ENCODE measurements at places on chromosomes 6 and 20.

GRCh38 chr20:3106185-3106584 lies 21.7 kb upstream of the AVP start:
- no peak for DNase-seq

DNA sequence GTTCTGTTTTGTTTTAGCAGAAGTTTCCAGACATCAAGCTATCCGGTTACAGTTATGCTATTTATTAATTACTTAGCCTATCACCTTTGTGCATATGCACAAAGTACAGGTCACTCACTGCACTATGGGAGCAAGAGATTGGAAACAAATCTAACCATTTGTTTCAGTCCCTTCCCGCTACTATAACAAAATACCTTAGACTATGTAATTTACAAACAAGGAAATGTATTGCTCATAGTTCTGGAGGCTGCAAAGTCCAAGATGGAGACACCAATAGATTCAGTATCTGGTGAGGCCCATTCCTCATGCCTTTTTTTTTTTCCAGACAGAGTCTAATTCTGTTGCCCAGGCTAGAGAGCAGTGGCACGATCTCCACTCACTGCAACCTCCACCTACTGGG lies 35.1 kb downstream of the ATP9A start:
- DNase-seq = no peak

- no peak for DNase-seq
Observed at GRCh38 chr20:34693414-34693813, 10.7 kb upstream of the TP53INP2 start.

DNA sequence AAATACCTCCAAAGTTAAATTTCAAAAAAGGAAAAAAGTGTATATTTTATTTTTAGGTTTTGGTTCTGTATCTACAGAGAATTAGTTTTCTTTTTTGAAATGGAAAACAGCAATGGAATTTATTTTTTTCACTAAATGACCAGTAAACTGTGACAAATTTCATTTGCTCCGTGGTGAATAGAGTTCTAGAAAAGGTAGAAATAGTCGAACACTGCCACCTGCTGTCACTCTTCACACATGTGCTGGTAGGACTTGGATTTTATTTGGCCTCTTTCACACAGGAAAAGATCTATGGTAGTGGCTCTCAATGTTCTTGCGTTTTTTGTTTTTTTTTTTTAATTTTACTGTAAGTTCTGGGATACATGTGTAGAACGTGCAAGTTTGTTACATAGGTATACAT lies 312.5 kb downstream of the EYA4 start:
- DNase-seq = peak; percentile 47

DNA sequence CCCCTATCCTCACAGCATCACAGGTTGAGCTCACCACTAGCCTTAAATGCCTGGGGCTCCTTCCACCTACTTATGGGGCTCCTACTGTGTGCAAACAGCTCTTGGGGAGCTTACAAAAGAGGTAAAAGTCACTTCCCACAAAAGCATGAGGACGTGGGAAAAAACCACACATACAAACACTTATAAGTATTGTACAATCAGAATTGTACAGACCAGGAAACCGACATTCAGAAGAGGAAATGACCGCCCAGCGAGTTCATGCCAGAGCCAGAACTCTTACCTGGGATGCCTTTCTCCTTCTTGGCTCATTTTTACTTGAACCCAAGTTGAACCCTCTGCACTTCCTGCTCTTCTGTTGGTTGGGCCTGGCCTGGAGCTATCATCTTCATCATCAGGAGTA lies 6.3 kb upstream of the PPP1R16B start:
- no peak for DNase-seq

GRCh38 chr20:45902199-45902701 lies 9.7 kb downstream of the PLTP start:
- DNase-seq = no peak

DNA sequence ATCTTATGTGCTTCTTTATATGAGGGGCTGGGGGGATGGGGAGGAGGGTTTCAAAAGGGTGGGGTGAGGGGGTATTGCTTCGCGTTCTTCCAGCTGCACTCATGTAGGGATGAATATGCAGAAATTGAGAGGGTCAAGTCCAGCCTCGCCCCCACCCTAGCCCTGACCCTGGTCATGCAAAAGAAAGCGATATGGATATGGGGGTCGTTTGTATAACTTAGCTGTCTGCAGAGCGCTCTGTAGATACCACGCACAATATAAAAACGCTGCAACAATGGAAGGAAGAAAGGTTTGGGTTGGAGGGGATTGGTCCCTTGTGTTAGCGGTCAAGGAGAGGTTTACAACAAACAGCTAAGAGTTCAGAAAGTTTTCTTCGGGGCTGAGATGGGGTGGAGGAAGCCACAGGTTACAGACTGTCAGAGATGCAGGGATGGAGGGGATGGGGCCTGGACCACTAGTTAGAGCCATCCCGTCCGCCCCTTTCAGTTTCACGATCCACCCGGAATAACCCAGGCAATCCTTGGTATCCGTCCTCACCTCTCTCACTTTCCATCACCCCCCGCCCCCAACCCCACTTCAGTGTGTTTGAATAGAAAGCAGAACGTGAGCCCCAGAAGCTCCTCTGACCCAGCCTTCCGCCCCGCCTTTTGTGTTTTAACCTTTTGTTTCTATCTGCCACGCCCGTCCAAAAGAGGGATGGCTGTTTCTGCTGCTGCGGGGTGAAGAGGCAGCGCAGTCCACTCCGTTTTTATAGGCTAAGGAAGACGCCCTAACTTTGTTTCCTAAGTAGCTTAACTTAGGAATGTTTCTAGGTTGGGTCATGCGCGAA lies 73.5 kb downstream of the SOX4 start:
- peak; percentile 10 for DNase-seq

GRCh38 chr6:108650781-108651180 lies 90.1 kb downstream of the FOXO3 start:
- DNase-seq = peak; percentile 82

GRCh38 chr6:41722969-41723529 lies 12.4 kb downstream of the TFEB start:
- no peak for DNase-seq

Measured in fibroblast of skin of right quadriceps (primary cell).